ENCODE measurements at places on chromosomes 11 and 22.

GRCh38 chr11:8209208-8209807 is 40.5 kb upstream of the RIC3 start:
- no peak for DNase-seq

DNA sequence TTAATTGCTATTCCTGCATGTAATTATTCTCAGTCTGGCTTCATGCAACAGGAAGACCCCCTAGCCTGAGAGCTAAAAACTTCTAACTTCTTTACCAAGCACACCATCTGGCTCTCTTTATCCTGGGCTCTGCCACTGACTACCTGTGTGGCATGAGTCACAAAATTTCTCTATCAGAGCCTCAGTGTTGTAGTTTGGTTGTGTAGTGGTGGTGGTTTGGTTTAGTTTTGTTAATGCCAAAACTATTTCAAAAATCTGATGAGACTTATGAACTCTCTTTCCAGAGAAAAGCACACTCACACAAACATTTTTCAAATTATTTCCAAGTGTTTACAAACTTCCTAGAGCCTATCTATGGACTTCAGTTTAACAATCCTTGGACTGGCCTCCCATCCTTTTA is 7.5 kb upstream of the IL17RA start:
- DNase-seq: no peak

DNA sequence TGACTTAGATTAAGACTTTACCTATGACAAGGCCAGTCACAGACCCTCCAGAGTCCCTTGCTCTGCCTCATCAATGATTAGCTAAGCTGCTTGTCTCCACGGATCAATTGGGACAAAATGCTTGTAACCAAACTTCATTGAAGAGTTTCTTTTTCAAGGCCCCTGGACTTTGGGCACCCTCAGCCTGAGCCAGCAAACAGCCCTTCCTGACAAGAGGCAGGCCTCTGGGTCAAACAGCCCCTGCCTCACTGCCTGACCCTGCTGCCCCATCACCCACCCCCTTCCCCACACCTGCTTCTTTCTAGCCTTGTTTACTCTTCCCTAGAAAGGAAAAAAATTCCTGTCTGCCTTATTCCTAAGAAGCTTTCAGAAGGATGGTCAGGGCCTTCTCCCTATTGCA is 26.3 kb upstream of the CDON start:
- no peak for DNase-seq

DNA sequence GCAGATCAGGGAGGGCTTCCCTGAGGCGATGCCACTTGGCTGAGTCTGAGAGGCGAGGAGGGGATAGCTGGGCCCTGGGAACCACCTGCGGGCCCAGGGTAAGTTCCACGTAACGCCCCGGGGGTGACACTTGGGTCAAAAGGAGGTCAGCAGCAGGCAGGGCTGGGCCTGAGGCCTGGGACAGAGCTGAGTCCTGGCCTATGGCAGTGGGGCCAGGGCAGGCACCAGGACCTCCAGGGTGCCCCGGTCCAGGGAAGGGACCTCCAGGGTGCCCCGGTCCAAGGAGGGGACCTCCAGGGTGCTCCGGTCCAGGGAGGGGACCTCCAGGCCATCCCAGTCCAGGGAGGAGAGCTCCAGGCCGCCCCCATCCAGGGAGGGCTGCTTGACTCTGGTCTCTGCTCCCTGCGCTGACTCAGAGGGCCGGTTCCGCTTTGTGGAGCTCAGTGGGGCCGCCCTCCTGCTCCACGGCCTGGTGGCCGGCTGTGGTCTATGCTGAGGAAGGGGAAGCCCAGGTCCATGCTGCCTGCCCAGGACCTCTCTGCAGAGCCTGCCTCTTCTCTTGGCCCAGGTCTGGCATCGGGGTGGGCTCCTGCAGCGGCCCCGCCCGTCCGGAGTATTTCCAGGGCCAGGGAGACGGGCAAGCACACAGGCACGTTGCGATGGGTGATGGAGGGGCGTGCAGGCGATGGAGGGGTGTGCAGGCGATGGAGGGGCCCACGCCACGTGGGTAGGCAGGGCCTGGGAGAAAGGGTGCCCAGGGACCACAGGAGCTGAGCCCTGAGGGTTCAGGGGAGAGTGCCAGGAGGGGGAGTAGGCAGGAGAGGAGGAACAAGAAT is 19.5 kb upstream of the WNT7B start:
- DNase-seq: no peak

DNA sequence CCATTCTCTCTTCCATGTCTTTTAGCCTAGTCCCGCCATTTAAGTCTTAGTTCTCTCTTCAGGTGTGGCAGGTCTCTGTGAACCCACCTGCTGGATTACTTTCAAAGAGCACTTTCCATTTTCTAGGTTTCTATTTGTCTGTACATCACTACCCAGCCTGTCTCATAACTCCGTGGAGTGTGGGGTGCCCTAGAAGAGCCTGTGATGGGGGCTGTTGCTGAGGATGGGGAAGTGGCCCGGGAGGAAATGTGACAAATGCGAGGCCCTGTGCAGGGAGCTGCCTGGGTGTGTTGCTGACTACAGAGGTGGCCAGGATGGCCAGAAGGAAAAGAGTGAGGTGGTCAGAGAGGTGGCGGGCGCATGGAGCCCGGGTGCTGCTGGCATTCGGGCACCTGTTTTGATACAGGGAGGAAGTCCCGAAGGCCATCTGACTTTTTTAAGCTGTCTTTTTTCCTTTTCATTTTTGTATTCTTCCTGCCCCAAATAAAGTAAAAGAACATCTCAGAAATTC is 10.7 kb downstream of the DGCR8 start:
- no peak for DNase-seq

- no peak for DNase-seq
Observed at GRCh38 chr22:29061773-29062172, at the start of gene C22orf31. Gene C22orf31, minus strand, starts transcription at chr22:29061831. Its CDS starts 39 bp downstream, at chr22:29061792.

DNA sequence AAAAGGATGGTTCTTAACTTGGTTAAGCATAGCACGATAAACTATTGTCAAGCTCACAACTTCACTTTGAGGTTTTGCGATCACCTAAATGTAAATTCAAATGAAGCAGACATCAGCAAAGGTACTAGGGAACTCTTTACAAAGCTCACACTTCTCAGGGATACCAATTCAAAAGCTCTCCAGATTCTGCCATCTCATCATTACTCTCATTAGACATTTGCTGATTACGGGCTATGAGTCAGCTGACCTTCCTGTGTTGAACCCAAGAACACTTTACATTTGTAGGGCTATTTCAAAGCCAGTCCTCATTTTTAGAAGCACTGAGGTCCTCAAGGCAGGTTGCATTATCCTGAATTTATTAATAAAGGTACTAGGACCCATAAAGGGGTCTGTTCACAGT is 28.4 kb upstream of the IZUMO1R start:
- no peak for DNase-seq

DNA sequence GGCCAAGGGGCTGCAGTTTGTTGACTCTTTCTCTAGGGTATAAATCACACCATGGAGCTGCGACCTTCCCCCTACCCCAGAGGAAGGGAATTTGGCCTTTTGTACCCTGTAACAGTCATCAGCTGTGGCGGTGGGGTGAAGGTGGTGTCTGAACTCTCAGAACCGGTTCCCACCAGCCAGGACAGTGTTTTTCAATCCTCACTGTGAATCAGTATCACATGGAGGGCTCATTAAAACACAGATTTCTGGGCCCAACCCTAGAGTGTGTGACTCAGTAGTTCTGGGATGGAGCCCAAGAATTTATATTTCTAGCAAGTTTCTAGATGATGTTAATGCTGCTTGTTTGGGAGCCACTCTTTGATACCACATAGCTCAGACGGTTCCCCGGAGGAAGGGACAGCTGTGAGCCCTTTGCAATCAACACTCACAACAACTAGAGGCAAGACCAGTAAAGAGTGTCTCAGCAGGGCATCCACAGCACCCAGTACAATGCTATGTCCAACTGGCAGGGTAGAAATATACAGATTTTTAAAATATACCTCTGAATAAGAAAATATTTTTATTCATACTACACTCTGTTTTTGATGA is 43.9 kb upstream of the FAT3 start:
- peak; percentile 26 for DNase-seq

DNA sequence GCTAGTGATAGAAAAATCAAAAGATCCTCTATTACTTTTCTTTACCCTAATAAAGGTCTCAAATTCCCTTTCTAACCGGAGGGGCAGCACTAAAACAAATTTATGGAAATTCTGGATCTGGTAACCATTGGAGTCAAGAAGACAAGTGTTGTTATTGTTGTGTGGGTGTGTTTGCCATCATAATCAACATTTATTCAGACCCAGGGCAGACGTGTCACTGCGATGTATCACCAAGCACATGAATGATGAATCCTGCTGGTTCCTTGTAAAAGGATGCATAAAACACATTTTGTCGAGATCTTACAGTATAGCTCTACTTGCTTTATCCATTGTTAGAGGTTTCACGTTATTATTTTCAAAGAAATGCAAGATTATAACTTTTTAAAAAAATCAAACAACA is 12.1 kb upstream of the FJX1 start:
- no peak for DNase-seq

- DNase-seq: peak; percentile 28
Observed at GRCh38 chr22:44620129-44620840, 81.7 kb upstream of the PRR5 start.

DNA sequence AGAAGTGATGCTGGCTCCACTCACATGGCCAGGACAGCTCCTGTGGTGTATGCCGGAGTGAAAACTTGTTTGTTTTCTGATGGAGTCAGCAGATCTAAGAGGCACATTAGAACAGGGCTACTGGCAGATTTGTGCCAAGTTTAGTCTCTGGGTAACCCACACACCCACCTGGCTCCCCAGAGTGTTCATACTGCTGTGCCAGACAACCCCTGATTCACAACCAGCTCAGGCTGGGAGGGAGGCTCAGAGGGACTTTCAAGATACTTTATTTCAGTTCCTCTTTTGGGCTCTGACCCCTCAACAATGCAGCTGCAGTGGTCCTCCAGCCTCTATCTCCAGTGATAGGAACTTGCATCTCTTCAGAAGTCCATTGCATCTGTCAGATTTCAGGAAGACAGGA is 8.5 kb downstream of the NTM start:
- no peak for DNase-seq

- no peak for DNase-seq
Observed at GRCh38 chr11:125625225-125625629, 264 bp downstream of the CHEK1 start.

DNA sequence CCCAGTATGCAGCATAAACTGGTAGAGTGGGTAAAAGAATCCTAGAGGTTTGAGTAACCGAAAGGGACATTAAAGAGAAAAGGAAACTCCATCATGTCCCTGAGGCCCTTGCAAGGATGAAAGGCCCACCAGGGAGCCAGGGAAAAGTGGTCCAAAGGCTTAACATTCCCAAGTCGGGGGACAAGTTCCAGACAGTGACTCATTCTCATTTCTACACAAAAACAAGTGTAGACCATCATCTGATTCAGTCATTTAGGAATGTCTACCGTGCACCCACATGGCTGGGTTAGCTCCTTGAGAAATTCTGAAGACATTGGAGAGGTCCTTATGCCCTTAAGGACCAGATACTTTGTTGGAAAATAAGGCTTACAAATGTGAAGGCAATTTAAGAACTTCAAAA is 4.8 kb upstream of the NOX4 start:
- no peak for DNase-seq

DNA sequence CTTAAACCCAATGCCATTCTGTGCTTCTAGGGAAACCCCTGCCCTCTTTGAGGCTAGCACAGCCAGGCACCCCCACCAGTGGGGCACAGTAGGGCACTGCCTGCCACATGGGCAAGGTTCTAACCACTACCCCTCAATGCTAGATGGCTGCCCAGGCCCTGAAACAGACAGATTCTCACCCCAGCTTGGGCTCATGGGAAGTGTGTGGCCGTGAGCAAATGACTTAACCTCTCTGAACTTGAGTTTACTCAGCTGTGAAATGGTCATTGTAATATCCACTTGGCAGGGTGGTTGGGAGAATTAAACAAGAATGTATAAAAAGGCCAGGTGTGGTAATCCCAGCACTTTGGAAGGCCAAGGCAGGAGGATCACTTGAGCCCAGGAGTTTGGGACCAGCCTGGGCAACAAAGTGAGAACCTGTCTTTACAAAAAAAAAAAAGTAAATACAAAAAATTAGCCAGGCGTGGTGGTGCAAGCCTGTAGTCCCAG is 22.4 kb downstream of the C22orf23 start:
- no peak for DNase-seq

DNA sequence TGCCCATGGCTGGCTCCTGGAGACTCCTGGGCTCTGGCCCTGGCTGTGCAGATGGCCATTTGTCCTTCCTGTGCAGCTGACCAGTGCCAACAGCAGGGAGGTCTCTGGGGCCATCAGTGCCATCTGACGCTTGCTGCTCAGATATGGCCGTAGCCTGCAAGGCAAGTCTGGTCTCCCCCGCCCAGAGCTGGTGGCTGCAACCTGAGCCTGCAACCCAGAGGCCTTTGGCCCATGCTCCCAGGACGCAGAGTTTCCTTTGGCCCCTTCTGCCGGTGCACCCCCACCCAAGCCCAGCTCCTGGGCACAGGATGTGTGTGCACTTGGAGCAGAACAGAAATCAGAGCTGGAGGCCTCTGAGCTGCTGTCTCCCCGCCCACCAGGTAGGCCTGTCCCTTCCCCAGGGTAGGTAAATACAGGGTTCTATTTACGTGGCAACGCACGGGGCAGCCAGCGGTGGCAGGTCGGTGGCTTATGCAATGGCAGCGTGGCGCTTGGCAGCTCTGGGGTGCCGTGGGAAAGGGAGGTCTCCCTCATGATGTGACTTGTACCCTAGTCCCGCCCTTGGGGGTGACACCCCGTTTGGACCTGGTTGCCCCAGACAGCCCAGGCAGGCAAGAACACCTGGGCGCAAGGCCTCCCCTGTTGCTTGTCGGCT is 21.0 kb upstream of the MYEOV start:
- no peak for DNase-seq

Measured in occipital lobe (tissue), 3 donors.